RCC 7860 (cell line): ENCODE measurements at places on chromosomes 12 and 14.

DNA sequence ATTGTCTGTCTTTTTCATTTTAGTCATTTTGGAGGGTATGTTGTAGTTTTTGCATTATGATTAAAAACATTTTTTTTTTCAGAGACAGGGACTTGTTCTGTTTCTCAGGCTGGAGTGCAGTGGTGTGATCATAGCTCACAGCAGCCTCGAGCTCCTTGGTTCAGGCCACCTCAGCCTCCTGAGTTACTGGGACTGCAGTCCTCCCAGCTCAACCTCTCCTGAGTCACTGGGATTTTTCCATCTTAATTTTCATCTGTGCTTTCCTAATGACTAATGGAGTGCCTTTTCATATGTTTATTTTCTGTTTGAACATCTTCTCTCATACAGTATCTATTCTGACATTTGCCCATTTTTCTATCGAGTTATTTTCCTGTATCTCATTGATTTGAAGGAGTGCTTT is 52.6 kb downstream of the DYRK2 start:
- DNase-seq = no peak

GRCh38 chr12:70185301-70185700 is 57.9 kb upstream of the CNOT2 start:
- DNase-seq = no peak

DNA sequence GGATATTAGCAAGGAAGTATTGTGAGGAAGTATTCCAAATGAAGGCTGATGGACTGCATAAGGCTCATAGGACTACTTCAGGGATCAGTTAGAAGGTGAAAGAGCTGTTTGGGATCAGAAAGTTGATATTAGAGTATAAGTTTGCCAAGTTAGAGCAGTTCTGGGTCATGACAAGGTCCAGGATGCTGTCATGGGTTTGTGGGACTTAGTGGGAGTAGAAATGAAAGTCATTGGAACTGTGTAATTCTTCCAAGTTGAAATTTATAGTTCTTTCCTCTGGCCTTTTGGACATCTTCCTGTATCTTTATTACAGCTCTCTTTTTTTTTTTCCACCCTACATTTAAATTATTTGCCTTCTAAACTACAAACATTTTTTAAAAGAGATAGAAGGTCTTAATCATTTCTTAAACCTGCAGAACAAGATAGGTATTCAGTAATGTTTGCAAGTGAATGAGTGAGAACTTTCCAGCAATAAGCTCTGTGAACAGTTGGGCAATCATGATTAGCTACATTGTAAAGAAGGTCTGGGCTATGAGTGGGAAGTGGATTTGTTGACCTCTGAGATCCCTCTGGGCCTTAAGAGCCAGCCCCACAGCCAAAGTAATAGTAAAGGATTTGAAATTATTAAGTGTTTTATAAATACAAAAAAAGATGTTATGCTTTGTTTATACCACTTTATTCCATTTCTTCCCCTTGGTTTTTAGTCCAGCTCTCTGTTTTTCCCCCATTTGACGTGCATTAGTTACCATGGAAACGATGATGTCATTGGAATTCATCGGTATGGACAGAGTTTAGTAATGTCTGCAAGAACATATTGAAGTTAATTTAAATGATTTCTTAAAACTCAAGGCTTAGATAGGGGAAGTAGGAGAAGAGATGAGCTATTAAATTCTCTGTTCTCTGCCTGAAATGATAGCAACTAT is 247.9 kb upstream of the ARHGAP5 start:
- DNase-seq = peak; percentile 4

DNA sequence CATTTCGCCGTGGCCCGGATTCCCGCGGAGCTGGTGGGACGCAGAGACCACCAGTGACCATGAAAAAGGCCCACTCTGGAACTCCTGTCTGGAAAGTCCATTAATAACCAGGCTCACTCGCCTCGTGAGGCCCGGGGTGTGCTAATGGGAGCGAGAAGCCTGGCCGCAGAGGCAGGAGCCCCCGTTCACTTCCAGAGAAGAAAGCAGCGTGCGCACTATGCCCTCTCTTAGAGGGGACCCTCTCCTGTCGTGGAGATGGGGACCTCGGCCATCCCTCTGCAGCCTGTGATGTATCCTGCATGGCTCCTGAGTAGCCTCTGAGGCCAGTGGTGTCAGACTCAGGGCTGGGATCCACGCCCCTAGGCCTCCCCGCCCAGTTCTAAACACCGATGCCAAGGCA is 134.1 kb upstream of the VRK1 start:
- DNase-seq = no peak

- DNase-seq = no peak
Measured at GRCh38 chr12:29245246-29245645, 96.2 kb downstream of the FAR2 start.

DNA sequence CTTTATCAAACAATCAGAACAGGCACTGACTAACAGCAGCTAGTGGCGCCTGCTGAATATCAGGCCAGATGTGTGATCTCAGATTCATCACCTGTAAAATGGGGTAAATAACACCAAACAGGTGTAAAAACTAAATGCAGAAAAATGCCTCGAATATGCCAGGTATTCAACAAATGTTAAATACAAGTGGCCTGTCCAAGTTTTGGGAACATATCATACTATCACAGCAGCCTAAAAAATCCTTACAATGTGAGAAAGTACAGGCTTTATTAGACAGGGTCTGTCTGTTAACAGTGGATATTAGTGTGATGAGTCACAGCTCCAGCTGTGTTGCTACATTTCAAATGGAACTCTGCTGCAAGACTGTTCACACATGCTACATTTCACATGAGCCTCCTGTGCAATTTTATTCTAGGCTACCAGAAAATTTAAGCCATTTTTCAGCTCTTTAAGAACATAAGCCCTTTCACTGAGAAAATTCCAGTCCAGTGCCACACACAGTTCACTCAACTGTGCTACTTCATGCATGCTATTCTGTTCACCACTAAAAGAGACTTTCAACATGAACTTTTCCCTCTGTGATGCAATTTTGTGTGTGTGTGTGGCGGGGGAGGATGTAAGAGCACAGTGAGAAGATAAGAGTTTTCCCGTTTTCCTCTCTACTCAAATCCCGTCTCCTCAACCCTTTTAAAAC is 56.7 kb downstream of the MSRB3 start:
- peak; percentile 6 for DNase-seq

GRCh38 chr12:108126990-108127501 is 2.0 kb upstream of the WSCD2 start:
- DNase-seq = no peak

GRCh38 chr14:75066691-75067090 is 2.8 kb upstream of the ZC2HC1C start:
- no peak for DNase-seq

- no peak for DNase-seq
Measured at GRCh38 chr12:2495417-2496112, 299.2 kb upstream of the FKBP4 start.
